ENCODE measurements at places on chromosomes 4 and X. TPM values are rescaled to one million over a fixed set of nuclear protein-coding genes. Genes with fewer than 3 reads are reported as not detected.

DNA sequence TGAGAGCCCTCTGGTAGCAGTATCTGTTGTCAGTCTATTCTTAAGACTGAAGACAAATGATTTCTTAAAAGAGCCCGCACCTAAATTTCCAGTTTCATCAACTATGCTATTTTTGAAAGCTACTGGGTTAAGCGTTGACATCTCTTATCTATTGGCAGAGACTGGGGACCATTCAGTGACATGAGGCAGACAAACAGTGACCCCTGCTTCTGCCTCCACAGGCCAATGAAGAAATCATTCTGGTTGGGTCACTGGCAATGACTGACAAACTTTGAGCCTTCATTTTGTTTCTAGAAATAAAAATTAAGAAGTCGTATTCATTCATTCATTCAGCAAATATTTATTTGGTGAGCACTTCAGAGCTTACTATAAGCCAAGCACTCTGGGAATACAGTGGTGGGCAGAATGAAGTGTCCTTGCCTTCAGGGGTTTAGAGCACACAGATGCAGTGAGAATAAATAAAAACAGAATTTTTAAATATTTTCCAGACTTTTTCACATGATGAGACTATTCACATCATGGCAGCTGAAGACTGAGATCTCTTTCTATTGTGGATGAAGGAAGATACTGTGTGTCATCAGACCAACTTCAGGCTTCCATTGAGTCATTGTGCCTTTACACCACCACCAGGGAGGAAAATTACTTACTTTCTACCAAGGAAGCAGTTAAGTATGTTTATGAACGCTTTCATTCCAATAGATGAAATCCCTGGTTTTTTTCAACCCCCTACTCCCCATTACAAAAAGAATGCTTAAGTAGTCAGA lies 36.0 kb downstream of the SORBS2 start:
- H3K4me1 ChIP-seq, result no peaks in the 10 kb centered on the region
- no peak overlapping the region for H3K27ac ChIP-seq
- H3K27me3 ChIP-seq, result no peaks in the 10 kb centered on the region
- H3K36me3 ChIP-seq, result no peaks in the 10 kb centered on the region
- no peak overlapping the region for H3K4me3 ChIP-seq

- H3K4me3 ChIP-seq, result peak overlapping the region; percentile 26
- DNase-seq, result no peak
- no peaks in the 10 kb centered on the region for H3K36me3 ChIP-seq
- peak overlapping the region; percentile 43 for H3K27ac ChIP-seq
- H3K4me1 ChIP-seq, result peaks cover 17% of the 10 kb centered on the region
Observed at GRCh38 chr4:85928775-85929591, 430.9 kb downstream of the MAPK10 start.

GRCh38 chrX:71098302-71098701 lies 2.7 kb downstream of the FOXO4 start:
- DNase-seq, result peak; percentile 86
- no peaks in the 10 kb centered on the region for H3K27me3 ChIP-seq
- no peak overlapping the region for H3K27ac ChIP-seq
- no peak overlapping the region for H3K4me3 ChIP-seq
- no peaks in the 10 kb centered on the region for H3K4me1 ChIP-seq

- H3K36me3 ChIP-seq, result no peaks in the 10 kb centered on the region
- H3K4me3 ChIP-seq, result no peak overlapping the region
- H3K27ac ChIP-seq, result no peak overlapping the region
Observed at GRCh38 chr4:173039617-173040577, 128.7 kb upstream of the GALNT7 start.

SYN1 gene
- total RNA-seq, result not detected

PDLIM3 gene
- total RNA-seq, result 73.0 TPM

HEPH gene
- total RNA-seq, result 230 TPM

All from Peyer's patch (tissue), 4 donors.